Occipital lobe (tissue), 3 donors: ENCODE measurements at places on chromosomes 5 and 9. TPM values are rescaled to one million over a fixed set of nuclear protein-coding genes. Genes with fewer than 3 reads are reported as not detected.

Gene PCDHGB4
- 12.9 TPM for total RNA-seq

Gene SLC23A1
- not detected for total RNA-seq

Gene GLRA1
- 0.16 TPM for total RNA-seq

Gene SLC6A7
- total RNA-seq: 0.62 TPM

Gene RFESD
- 1.4 TPM for total RNA-seq

Gene STPG3
- total RNA-seq: not detected

Gene CAMSAP1
- 128 TPM for total RNA-seq

Gene BAAT
- total RNA-seq: 0.31 TPM

Gene SLC25A2
- total RNA-seq: not detected

Gene NR6A1
- 2.0 TPM for total RNA-seq

Gene TMEM215
- 1.1 TPM for total RNA-seq

Gene MYOZ3
- 1.7 TPM for total RNA-seq

Gene RMRP
- 159,856 TPM for total RNA-seq

Gene ADAMTSL1
- total RNA-seq: 7.3 TPM

Gene ARL14EPL
- total RNA-seq: not detected

Gene ORM2
- total RNA-seq: not detected

Gene UNC5A
- total RNA-seq: 8.3 TPM
